Activated CD4-positive, alpha-beta T cell treated with anti-CD3 and anti-CD28 coated beads, Interleukin-2, amount 50 U/mL, for 24 hours (primary cell): ENCODE measurements at places on chromosomes 12 and 14.

DNA sequence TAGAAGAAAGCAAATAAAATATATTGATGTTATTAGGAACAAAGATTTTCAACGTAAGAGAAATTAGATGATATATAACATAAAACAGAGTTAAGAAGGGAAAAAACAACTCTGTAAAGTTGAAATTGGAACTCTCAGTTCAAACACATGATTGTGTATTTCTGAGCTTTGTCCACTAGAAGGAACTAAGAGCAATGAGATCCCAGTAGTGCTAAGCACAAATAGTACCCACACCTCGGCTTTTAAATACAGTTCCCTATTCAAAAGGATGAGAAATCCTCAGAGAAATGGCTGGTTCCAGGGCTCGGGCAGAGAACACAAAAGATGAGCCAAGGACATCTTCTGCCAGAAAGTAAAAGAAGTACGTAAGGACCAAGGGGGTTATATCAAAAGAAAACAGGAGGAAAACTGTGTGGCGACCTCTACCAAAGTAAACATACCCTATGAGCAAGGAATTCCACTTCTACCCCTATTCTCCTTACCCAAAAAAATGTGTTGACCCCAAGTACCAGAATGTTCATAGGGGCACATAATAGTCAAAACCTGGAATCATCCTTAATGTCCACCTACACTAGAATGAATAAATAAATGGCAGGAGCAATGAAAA lies 96.6 kb downstream of the SPTSSA start:
- DNase-seq = no peak

GRCh38 chr14:38330275-38330674 lies 74.4 kb upstream of the CLEC14A start:
- no peak for DNase-seq

DNA sequence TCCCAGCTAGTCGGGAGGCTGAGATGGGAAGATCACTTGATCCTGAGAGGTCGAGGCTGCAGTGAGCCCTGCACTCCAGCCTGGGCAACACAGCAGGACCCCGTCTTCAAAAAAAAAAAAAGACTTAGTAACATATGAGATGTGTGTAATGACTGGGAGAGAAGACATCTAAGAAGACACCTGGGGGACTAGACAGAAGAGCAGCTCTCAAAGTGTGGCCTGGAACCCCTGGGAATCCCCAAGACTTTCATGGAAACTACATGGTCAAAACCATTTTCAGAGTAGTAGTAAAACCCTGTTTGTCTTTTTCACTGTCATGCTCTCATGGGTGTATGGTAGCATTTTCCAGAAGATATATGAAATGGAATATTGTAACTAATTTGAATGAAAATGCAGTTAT lies 45.3 kb downstream of the R3HDM2 start:
- no peak for DNase-seq

GRCh38 chr14:30375296-30375892 lies 183.6 kb upstream of the G2E3 start:
- DNase-seq = peak; percentile 38
